ENCODE measurements at places on chromosomes 7 and 10.

DNA sequence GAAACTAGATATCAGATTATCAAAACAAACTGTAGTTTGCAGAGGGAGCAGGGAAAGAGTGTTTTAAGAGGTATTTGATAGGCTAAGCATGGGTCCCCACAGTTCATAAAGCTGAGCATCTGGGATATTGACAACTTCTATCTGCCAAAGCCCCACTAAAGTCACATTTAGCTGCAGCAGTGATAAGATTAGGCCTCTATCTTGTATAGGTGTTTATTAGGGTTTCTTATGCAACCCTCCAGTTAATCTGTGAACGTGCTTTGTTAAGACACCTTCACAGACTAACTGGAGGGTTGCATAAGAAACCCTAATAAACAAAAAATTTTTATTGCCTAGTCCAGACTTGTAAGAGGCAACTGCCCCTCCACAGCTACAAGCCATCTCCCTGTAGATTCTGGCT lies 78.0 kb downstream of the CYP51A1 start:
- DNase-seq, result no peak

- DNase-seq, result no peak
These were observed 129.3 kb downstream of the FAM107B start for GRCh38 chr10:14645239-14645960.

DNA sequence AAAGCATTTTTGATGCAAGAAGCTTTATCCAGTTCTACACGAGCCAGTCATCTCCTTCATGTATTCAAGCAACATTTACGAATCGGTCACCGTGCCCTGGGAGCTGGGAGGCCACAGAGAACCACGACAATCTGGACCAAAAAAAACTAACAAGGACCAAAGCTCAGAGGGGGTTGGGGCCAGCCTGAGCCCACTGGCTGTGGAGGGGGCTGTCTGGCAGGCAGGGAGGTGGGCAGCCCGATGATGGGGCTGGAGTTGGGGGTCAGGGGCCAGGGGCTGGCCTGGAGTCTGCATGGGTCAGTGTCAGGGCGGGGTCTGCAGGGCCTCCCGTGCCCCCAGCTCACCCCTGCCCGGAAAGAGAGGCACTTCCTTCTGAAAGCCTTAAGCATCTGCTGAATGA lies 12.5 kb upstream of the GRIFIN start:
- no peak for DNase-seq

- DNase-seq, result peak; percentile 7
These were observed 40.9 kb downstream of the SMURF1 start for GRCh38 chr7:99102809-99103690.

- DNase-seq, result no peak
These were observed 162.8 kb downstream of the NRF1 start for GRCh38 chr7:129774359-129774758.

- DNase-seq, result no peak
These were observed 177.5 kb downstream of the ANK3 start for GRCh38 chr10:60212195-60212594.

- DNase-seq, result no peak
These were observed 12.6 kb downstream of the PWWP2B start for GRCh38 chr10:132409667-132410028.

DNA sequence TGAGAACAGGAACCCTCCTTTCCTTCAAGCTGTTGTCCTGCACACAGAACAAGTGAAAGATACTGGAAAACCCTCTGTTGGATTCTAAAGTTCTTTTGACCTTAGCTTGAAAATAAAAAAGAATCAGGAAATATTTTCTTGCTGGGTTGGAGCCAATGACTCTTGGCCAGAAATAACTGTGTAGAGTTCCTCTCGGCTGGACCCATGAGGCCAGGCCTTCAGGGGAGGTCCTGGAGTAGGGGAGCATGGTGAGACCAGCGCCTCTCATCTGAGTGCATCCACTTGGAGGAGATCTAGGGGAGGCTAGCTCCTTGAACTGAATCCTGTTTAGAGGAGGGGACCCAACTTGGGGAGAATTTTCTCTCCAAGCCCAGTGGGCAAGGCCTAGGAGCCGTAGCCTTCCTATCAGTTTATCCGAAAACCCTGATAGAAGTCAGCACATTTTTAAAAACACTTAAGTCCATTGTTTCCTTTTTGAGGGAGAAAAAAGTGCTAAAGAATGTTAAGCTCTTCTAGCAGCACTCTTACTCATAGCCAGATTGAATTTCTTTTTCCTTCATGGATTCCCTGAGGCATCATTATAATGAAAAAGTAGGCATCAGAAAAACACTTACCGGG lies 635.7 kb upstream of the ANKRD30A start:
- no peak for DNase-seq

DNA sequence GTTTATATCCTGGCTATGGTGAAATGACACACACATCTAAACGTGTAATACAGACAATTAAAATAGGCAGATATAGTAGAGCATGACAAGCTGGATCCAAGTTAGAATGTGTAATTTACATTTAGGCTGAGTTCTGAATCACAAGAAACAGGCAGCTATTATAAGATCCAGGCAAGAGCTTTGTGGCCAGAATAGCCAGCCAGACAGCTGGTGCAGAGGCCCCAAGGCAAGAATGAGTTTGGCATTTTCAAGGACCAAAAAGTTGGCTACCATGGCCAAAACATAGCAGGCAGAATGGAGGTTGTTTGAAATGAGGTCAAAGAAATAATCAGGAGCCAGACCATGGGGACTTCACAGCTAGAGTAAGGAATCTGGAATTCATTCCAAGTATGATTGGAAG lies 281.7 kb downstream of the MTERF1 start:
- DNase-seq, result no peak

- DNase-seq, result no peak
These were observed at the start of gene IGFBP3 for GRCh38 chr7:45920502-45921380. IGFBP3 (minus strand) TSS chr7:45921272; CDS start chr7:45921140, 132 bp downstream.

GRCh38 chr10:128180843-128181242 lies 54.6 kb upstream of the MKI67 start:
- no peak for DNase-seq

DNA sequence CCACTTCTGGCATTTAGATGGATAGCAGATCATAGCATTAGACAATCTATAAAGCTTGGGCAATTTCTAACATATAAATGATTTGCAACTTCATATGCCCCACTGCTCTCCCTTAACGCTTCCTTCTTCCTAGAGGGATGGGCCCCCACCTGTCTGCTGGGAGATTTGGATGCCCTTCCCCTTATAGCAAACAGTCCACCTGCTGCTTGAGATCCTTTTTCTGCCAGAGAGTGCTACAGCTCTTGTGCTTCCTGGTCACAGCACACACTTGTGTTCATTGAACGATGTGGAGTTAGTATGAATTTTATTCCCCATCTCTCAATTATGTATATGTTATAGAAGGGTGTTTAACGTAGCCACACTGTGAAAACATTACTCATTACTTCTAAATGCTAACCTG lies 10.4 kb upstream of the PCGF5 start:
- DNase-seq, result no peak

DNA sequence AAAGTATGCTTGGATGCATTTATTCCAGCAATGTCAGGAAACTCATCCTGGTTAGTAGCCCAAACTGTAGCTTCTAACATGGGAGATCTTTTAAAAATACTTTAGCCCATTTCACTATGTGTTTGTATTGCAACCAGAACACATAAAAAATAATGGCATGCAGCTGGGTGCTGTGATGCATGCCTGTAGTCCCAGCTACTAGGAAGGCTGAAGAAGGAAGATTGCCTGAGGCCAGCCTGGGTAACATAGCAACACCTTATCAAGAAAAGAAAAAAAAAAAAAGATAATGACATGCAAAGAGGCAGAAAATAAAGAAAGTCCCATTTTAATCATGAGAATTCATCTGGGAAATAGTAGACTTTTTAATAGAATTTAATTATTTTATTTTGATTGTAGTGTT lies 517.0 kb upstream of the TEX47 start:
- no peak for DNase-seq

GRCh38 chr7:32865448-32866030 lies 26.0 kb downstream of the KBTBD2 start:
- no peak for DNase-seq

DNA sequence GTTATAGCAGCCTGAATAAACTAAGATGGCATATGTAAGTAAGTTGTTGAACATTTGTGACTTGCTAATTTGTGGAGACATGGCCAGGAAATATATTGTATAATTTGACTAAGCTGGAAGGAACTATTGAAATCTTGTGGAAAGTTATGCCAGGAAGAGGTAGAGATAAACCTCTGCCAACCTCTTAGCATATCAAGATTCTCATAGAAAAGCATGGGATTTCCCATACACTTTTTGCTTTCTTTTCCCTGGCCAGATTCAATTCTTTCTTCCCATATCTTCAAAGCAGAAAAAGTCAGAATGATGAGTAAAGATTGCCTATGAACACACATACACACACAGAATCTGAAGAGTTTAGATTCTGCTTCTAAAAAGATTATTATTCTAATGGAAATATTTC lies 216.2 kb downstream of the SEMA3D start:
- no peak for DNase-seq

- no peak for DNase-seq
These were observed 195.0 kb downstream of the MTERF1 start for GRCh38 chr7:91685544-91685943.

DNA sequence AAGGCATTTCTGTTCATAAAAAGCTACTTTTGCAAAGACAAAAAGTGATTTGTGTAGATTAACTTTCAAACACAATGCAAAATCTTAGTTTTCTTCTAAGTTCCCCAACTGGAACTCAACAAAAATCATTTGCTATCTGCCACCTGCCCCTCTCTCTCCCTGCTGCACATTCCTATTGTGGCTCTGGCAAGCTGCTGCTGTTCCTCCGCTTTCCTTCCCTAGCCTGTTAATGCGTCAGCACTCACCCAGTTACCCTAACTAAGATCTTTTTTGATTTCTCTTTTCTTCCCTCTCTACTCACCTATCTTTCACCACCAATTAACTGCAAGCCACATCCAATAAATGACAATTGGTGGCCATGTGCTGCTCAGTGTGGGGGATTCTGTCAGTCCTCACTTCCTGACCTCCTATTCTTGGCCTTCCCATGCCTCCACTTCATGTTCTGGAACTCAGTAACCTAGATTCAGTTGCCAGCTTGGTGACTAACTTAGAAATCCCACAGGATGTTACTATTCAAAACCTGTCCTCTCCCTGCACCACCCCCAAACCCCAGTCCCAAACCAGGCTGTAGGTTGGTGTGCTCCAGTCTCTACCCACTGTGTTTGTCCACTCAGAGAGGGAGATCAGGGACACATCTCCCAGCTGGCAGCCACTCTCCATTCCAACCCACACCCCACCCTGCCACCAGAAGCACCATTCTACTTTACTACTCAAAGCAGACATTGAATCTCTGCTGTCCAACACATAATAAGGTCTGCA lies 140.2 kb upstream of the CTTNBP2 start:
- no peak for DNase-seq

DNA sequence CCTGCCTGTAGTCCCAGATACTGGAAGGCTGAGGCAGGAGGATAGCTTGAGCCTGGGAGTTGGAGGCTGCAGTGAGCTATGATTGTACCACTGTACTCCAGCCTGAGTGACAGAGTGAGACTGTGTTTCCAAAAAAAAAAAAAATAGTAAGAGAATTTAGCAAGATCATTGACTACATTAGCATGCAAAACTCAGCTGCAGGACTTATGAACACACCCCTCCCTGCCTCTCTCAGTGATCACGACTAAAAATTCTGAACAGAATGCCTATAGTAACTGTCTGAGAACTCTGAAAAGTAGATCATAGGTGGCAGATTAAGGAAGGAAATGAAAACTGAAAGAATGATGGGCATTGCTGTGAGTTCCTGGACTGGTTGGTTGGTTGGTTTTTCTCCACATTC lies 50.5 kb downstream of the MYL10 start:
- no peak for DNase-seq

GRCh38 chr10:67812007-67812406 lies 26.0 kb downstream of the DNAJC12 start:
- DNase-seq, result no peak

GRCh38 chr7:57165285-57165899 lies 33.2 kb upstream of the ZNF479 start:
- no peak for DNase-seq

DNA sequence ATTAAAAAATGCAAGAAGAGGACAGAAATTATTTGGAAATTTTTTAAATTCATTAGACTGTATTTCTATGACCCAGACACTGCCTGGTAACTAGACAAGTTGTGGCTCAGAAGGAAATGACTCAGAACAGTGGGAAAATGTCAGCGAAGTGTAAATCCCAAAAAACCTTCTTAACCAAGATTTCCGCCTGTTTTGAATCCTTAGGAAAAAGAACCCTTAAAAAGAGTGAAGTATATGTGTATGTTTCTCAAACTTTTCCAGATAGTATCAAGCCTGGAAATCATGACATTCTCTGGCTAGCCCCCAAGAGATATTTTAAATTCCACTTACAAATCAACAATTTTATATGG lies 42.7 kb upstream of the PLXNA4 start:
- no peak for DNase-seq

- no peak for DNase-seq
These were observed 84.0 kb upstream of the SMNDC1 start for GRCh38 chr10:110388687-110389052.

- DNase-seq, result no peak
These were observed 21.5 kb upstream of the GRIFIN start for GRCh38 chr7:2497500-2498336.

DNA sequence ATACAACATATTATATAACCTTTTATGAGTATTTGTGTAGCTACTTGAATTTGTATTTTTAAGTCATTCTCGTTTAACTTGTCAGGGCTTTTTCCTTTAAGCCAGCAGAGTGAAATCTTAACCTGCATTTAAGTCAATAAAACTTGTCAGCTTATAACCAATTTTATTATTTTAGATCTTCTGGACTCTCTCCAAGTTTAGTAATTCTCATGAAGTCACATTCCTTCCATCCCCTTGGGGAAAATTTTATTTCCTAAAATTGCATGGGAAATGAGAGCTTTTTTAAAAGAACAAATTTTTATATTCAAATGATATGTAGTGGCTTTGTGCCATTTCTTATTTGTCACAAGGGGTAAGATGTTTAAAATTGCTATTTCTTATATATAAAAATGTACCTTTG lies 74.0 kb downstream of the SEPTIN7 start:
- no peak for DNase-seq

DNA sequence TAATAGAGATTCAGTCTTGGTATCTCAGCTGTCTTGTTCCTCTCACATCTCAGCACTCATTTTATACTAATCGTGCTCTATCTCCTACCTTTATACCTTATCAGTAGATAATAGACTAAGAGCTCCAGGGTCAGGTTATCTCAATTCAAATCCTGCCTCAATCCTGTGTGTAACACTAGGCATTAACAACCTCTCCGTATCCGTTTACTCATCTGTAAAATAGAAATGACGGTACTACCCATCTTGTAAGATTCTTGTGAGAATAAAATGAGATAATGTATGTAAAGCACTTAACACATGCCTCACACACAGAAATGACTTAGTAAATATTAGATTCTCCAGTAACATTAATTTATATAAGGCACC lies 622 bp upstream of the P4HA1 start:
- no peak for DNase-seq

- DNase-seq, result no peak
These were observed 287.6 kb downstream of the LRMDA start for GRCh38 chr10:75718991-75719390.

GRCh38 chr7:72183835-72184234 lies 228.3 kb downstream of the CALN1 start:
- no peak for DNase-seq
